ENCODE measurements at places on chromosomes 16 and 17. TPM values are rescaled to one million over a fixed set of nuclear protein-coding genes. Genes with fewer than 3 reads are reported as not detected.

DNA sequence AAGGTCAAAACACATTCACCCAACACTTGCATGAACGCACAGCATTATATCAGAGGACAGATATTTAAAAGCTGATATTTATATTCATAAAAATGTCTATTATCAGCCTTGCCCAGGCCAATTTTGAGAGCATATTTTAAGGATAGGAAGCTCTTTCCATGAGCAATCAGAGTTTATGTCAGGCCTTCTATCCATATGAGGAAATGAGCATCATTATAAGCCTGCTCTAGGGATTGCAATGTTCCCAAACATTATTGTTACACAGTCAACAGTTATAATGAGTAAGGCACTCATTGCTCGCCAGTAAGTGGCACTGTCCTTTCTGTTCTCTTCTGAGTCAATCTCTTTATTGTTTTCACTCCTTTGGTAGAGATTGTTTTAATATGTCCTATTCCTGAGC is 37.7 kb upstream of the DYNLRB2 start:
- DNase-seq: no peak

Gene MAF
- 70.1 TPM for total RNA-seq

DNA sequence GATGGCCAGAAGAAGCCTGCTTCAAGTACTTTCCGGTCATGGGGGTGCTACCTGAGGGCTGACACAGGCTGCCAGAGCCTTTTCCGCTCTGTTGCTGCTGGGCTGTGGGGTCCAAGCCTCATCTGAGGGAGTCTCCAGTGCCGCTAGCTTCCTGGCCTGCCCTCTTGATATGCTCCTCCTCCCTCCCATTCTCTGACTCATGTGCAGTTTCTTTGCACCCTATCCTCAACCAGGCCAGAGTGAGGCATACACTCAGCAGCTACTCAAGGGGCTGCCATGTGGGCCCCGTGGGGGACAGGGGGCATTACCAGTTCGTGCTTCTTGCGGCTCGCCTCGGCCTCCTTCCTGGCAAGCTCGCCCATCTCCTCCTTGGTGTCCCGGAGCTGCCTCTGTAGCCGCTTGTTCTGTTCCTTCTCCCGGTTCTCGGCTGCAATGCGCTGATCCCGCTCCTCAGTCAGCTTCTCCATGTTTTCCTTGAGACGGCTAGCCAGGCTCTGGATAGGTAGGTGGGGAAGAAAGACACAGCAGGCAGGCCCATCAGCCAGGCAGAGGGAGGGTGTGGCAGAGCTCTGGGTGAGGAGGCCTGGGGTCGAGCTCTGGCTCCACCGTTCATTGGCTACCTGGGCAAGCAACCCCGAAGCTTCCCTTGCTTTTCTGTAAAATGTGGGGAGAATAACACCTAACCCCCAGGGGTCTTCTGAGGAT is 43.8 kb downstream of the PIPOX start:
- DNase-seq: no peak

Gene TP53TG3
- not detected for total RNA-seq

DNA sequence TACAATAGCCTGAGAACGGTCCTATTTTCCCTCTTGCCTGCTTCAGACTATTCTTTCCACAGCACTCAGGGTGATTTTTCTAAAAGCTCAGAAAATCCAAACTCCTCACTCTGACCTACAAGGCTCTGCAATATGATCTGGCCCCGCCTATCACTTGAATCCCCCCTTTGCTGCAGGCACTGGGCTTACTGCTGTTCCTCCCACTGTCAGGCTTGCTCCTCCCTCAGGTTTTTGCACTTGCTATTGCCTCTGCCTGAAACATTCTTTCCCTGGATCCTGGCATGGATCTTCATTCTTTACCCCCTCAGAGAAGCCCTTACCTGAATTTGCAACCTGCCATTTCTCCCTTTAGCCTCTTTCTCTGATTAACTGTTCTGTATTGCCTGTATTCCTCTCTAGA is 52.3 kb downstream of the RPGRIP1L start:
- DNase-seq: no peak

Gene CBLN1
- total RNA-seq: 0.25 TPM

DNA sequence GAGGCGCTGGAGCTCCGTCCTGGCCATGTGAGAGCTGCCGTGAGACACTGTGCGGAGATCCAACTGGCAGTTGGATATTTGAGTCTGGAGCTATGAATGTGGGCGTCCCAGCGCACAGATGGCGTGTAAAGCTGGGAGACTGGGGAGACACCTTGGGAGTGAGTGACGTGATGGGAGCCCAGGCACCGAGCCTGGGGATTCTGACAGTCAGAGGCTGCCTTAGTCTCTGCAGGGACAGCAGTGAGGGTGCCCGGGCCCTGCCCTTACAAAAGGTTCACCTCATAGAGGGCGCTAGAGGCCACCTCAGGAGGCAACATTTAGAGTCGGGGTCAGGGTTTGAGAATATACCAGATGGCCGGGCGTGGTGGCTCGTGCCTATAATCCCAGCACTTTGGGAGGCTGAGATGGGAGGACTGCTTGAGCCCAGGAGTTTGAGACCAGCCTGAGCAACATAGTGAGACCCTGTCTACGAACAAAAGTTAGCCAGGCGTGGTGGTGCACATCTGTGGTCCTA is 194.1 kb upstream of the GSE1 start:
- no peak for DNase-seq

Data from kidney (tissue), 22 donors.